CD4-positive, alpha-beta T cell treated with Interleukin-17A for 1 hour (primary cell): ENCODE measurements at places on chromosomes 3 and 15.

DNA sequence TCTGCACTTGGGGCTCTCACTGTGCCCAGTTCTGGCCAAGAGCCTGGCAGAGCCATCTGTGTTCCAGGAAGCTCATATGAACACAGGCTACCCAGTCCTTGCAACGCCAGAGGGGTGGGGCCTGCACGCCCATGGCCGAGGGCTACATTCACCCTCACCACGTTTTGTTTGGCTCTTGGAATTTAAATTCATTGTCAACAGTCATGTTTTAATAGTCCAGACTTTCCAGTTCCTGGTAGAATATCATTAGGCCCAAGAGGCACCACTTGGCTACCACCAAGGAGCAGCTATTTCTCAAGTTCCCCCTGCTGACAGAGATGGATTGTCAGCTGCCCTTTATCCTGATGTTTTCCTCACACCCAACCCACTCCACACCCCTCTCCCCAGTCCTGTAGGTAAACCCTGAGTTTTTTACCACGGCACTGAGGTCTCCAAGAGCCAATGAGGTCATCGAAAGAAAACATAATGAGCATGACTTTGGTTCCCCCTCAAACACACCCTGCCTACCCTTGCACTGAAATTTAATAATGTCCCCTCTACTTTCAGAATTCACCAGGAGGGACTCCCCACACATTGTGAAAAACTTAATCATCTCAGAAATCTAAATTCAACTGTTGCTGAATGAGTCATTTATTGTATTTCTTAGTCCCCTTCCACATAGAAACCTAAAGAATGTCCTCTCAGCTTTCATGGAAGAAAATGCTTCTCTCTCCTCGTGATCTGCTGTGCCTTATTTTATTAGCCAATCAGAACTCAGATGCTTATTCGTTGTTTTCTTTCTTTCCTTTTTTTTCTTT, 125.1 kb downstream of the SHQ1 start:
- no peak for DNase-seq

- no peak for DNase-seq
Observed at GRCh38 chr3:79564192-79564591, 203.6 kb downstream of the ROBO1 start.

DNA sequence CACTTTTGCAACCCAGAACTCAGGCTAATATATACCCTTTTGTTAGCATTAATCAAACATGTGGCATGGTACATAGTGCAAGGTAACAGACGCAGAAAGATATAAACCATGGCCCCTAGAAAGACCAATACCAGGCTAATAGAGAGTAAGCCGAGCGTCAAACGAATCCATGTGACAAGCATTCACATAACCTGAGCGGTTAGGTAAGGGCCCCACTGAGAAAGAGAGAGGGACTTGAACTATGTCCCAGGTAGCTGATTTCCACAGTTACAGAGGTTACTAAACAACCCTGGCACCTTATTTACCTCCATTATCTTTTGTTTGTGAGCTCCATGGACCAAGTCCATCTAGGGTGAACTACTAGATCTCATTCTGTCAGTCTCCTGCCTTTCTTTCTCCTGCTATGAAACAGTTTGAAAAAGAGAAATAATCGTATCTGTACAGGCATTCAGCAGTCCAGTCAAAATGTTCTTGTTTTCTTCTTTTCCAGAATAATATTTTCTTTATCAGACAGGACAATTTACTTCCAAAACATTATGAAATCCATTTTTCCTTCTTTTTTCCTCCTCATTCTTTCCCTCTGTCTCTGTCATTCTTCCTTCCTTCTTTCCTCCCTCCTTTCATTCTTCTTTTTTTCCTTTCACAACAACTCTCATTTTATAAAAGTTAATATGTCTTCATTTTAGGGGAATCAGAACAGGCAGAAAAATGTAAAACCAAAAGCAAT, 30.5 kb upstream of the TNFSF10 start:
- DNase-seq = no peak

GRCh38 chr3:24764236-24764915, 269.7 kb upstream of the THRB start:
- DNase-seq = no peak
